Stimulated activated CD4-positive, alpha-beta T cell treated with anti-CD3 and anti-CD28 coated beads, TNF-alpha, amount 100 ng/mL, for 4 hours (primary cell): ENCODE measurements at places on chromosomes 5 and 9.

GRCh38 chr9:74946686-74947085 is 6.0 kb downstream of the C9orf40 start:
- DNase-seq, result no peak

DNA sequence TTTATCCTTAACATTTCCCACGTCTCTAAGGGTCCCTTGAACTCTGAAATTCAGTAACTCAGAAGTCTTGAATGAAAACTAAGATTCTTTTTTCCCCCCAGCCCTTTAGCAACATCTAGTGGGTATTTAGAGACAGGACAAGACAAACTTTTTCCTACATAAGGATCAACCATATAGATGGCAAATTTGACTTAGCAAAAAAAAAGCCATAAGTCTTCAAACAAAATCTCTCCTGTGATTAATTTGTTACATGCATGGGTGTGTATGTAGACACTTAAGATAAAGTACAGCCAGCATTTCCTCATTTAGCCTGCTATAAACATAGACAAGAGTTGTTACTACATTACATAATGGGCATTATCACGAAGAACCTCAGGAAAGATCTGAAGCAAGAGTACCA is 29.1 kb upstream of the ANKRD31 start:
- DNase-seq, result no peak

GRCh38 chr9:22405869-22406659 is 40.6 kb upstream of the DMRTA1 start:
- DNase-seq, result no peak

DNA sequence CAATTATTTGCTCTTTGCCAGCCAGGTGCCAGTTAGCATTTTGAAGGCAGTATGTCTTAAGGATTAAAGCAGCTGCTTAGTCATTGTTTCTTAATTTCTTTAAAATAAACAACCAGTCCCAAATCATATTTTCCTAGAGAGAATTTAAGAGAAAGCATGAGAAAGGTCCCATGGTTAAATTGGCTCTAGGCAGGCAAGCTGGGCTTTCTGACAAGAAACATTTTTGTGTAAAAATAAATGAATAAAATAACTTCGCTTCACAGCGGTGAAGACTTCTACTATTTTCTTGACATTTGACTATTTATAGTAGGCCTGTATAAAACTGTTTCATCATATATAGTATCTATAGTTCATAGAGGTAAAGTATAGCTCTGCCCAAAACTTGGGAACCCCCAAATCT is 617.7 kb upstream of the C9orf72 start:
- no peak for DNase-seq

DNA sequence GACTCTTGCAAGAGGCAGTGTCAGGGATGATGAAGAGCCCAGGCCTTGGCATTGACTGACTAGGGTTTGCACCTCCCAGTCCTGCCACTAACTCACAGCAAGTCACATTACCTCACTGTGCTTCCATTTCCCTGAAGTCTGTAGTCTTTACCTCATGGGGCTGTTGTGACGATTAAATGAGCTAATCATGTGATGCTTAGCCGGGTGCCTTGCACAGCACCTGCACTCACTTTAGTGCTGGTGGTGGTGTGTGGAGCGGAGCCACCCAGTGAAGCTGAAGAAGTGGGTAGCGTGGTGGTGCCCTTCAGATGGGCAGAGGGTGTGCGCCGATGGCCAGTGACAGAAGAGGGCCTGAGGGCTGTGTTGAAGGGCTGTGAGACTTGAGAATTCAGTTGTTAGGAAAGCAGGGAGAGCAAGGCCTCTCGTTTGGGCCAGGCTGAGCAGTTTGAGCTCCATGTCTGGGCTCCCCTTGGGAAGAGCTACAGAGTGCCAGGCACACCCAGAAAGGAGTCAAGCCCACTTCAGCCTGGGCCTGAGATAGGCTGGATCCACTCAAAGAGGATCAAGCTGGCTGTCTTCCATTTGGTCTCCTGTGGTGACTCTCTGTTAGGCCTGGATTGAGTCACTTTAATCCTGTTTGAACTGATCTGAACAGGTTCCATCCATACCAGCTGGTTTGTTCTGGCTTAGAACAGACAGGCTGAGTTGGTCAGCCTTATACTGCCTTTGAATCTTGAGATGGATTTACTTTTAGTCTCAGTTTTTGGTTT is 42.5 kb downstream of the RALGPS1 start:
- no peak for DNase-seq

DNA sequence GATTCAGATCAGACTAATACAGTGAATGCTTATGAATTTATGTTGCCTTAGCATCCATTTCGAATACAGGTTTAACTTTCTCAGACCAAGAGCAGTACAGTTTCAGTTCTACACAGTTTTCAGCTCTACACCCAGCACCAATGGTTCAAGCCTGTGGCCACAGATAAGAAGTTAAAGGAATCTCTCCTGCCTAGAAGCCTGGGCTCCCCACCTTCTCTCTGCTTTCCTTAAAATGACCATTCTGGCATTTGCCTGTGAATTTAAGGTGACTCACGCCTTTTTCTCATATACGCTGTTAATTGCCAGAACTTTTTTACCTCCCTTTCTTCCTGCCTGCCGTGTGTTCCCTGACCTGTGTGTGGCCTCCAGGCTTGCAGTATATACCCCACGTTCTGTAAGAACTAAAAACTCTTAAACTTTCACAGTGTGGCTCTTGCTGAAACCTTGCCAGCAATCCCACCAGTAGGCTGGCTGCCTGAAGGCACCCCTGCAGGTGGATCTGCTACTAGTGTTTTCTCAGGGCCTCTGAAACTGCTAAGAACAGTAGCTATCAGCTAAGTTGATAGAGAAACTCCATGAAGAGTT is 692.8 kb upstream of the CDH18 start:
- DNase-seq, result no peak

DNA sequence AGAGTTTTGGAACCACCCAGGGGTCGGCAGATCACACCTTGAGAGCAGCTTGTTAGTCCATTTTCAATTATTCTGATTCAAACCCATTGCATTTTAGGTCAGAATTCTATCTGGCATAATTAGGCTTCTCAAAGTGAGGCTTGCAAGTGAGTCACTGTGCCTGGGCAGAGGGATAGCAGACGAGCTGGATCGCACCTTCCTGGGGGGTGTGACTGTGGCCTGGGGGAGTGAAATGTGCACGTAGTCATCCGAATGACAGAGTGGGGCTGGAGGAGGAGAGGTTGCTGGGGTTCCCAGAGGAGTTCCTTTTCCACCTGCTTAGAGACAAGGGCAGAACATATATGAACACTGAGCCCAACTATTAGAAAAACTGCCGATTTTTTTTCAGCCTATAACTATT is 31.7 kb downstream of the SPACA9 start:
- DNase-seq, result no peak

- DNase-seq, result no peak
These were observed 6.7 kb downstream of the TXN start for GRCh38 chr9:110249603-110250002.

DNA sequence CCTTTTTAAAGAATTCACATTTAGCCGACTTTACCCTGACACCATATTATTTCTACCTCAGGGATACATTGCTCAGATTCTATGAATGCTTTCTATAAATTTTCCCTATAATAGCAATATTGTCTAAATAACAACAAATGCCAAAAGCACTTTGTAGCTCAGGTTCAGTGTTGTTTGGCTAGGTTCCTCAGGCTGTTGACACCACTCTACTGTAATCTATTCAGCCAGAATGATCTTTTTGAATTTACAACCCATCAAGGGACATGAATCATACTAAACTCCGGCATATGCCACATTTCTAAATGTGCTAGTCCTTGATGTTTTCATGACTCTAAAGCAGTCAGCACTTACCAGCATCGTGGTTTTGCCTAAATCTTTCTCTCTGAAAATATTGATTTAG is 641.5 kb upstream of the CDH10 start:
- DNase-seq, result no peak

GRCh38 chr9:76162751-76163500 is 231.3 kb downstream of the RFK start:
- DNase-seq, result no peak

- no peak for DNase-seq
These were observed 170.5 kb downstream of the GABBR2 start for GRCh38 chr9:98538203-98538602.

DNA sequence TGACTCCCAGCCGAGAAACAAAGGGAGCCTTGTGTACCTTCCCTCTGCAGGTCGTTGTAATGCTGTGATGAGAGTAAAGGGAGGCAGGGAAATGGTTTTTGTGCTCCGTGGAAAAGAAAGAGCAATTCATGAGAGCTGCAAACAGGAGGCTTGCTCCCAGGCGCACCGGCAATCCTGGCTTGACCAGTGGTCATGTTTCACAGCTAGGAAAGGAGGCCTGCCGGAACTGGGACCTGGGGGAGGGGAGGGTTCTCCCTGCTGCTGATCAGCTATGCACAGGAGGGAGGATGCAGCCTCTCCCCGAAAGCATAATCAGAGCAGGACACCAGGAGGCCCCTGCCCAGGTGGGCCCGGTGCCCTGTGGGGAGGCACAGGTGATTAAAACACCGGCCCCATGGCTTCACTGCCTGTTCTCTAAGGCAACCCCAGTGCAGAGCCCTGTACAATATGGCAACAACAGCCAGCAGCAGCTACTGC is 131.3 kb downstream of the ZDHHC21 start:
- DNase-seq, result no peak

DNA sequence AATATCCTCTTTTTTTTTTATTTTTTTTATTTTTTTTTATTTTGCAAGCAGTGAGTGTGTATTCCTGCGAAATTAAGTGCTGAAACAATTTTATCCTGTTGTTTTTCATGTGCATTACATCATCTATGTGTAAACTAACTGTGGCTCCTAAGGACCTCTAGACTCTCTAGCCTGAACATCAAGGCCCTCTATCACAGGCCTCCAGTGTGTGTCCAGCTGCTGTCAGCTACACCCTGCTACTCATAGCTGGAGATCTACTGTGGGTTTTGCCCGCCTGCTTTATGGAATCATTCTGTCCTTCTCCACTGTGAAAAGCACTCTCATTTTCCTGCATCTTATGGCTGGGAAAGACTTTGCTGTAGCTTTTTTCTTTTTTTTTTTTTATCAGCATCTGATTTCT is 157.8 kb downstream of the KCTD16 start:
- no peak for DNase-seq
